ENCODE measurements at places on chromosomes 2 and 18.

- DNase-seq = no peak
Measured at GRCh38 chr2:186639939-186640338, 50.1 kb downstream of the ITGAV start.

DNA sequence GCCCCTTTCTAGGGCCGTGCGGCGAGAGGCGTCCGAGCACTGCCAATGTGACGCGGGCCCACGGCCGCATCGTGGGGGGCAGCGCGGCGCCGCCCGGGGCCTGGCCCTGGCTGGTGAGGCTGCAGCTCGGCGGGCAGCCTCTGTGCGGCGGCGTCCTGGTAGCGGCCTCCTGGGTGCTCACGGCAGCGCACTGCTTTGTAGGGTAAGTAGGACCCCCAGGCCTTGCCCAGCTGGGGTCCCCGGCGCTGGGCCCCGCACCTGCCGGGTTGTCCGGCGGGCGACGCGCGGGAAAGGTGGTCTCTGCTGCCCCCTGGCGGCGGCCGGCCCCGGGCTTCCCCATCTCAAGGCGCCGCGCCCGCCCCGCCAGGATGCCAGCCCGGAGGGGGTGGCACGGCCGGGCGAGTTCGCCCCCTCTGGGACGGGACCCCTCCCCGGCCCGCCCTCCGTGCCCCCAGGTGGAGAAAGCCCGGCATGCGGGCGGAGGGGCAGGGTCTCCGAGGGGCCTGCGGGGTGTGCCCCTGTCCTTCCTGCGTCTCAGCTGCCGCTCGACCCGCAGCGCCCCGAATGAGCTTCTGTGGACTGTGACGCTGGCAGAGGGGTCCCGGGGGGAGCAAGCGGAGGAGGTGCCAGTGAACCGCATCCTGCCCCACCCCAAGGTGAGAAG is 1.9 kb downstream of the PRSS56 start:
- peak; percentile 32 for DNase-seq

DNA sequence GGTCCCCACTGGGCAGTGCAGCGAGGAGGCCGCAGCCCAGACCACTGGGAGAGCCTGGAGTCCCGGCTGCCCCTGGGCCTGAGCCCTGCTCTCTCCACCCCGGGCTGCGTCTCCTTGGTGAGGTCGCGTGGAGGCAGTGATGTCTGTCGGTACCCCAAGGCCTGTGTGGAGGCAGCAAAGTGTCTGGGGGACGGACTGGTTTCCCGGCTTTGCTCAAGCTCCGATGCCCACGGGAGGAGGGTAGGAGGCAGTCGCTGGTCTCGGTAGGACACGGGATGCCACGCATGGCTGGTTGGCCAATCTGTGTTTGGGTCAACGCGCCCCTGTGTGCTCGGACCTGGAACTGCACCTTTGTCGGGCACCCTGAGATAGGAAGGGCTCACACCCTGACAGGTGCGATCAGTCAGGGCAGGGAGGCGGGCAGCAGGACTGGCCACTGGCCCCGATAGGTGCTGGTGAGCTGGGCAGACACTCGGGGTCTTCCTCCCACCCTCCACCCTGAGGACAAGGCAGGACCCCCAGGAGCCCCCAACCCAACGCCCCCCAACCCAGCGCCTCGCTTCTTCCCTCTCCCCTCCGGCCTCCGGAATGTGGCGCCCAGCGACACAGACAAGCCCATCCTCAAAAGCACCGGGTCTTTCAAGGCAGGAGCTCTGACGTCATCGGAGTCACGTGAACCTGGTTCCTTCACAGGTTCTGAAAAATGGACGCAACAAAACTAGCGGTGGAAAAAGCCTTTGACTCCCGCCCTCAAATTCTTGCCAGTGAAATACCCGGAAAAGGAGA is 288.6 kb downstream of the NDUFA10 start:
- DNase-seq = no peak

DNA sequence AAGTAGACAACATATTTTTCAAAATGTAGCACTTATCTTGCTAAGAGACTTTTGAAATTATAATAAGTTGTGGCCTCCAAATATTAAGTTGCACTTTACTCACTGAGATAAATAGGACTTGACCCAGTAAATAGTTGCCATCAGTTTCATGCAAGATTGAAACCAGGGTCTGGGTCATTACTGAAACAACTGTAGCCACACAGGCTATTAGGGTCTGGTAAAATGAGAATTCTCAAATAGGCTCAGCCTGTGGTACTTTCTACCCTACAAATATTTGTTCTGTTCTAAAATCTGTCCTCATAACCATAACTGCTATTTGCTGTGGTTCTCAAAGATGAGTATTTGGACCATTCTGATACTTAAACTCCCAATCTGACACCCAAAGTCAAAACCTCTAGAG is 115.4 kb upstream of the STK17B start:
- no peak for DNase-seq

DNA sequence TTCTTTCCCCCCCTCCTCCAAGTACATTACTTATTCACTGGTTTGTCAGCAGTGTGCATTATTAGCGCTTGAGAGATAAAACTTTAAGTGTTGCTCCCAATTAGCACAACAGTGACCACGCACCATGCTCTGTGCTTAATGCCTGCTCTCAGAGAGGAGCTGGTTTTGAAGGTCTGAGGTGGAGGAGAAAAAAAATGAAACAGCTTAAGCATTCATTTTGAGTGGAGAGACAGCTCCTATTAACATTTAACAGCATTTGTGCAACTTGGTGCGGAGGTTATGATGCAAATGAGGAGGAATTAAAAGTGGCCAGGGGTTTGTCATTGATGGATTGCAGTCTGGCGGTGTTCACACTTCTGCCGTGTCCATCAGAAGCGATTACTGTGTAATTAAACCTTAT is 141.8 kb downstream of the FIGN start:
- no peak for DNase-seq

DNA sequence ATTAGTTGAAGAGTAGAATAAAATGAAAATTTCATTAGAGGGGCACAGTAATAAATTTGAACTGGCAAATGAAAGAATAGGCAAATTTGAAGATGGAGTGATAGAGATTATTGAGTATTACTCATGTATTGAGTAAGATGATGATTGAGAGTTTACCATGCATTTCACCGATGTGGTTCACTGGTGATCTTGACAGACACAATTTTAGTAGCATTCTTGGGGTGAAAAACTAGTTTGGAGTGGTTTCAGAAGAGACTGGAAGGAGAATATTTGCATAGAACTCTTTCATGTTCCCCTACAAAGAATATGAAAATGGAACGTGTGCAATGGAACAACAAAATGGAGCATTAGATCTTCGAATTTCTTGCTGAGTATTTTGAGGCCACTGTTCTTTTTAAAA is 121.4 kb downstream of the ASXL3 start:
- DNase-seq = no peak

DNA sequence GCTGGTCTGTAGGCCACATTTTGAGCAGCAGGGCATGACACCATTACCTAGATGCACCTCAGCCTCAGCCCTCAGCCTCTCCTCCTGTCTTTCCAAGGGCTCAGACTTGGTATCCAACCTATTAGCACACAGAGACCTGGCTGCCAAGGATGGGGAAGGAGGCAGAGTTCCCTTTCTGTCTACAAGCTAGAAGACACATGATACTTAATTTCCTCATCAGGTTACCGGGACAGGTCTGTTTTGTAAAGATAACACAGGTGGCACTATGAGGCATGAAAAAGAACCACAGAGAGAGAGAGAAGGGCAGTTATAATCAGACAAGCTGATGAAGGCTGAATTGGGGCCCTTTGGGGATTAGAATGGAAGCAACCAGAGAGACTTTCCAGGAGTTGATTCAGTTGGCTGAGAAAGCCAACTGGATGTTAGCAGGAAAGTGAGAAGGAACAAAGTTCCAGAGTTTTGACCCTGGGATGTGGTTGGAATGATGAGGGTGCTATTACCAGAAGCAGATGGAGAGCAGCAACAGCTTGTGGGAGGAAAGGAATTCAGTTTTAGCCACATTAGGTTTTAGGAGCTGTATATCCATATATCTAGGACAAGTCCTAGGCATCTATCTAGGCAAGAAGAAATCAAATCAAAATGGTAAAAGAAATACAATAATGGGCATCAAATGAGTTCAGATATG is 46.0 kb upstream of the RMND5A start:
- DNase-seq = no peak

GRCh38 chr18:10759241-10759640 is 233.4 kb downstream of the NAPG start:
- DNase-seq = no peak

- DNase-seq = no peak
Measured at GRCh38 chr2:41992671-41993434, 55.0 kb upstream of the PKDCC start.

GRCh38 chr2:68741238-68741637 is 6.6 kb downstream of the ARHGAP25 start:
- DNase-seq = no peak

GRCh38 chr2:151260573-151261230 is 961 bp downstream of the RBM43 start:
- DNase-seq = no peak

DNA sequence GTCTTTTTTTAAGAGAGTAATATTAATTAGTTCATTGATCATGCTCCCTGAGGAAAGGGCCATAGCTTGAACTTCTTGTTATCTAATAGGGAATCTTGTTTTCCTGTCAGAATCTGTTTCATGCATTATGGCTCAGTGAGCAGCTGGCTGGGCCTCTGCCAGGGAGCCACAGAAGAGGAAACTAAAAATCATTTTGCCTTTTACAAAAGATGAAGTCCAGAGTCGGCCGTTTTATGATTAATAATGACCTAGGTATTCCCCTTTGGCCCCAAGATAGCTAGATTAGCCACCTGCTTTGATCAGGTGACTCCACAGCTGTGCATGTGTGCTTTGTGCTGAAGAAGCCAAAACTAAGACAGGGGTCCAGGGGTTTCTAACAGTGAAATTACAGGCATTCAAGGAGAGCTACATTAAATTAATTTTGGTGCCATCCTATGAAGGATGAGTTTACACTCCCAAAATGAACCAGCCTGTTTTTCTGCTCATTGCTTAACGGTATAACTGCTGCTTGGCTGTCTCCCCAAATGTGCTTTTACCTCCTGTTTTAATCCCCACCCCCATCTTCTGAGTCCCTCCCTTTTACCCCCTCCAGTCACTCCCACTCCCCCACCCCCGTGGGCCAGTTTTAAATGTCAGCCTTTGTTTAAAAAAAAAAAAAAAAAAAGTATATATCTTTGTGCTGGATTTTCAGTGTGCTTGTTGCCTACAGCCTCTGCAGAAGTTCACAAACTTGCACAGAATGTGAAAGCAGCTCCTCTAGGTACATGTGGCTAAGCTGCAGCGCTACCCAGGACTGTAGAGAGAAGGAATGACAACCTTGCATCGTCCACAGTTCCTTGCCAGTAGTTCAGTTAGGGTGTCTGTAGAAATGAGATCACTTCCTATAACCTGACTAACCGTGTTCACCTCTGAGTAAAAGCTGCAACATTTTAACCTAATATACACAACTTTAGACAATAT is 93.1 kb downstream of the CABLES1 start:
- no peak for DNase-seq

DNA sequence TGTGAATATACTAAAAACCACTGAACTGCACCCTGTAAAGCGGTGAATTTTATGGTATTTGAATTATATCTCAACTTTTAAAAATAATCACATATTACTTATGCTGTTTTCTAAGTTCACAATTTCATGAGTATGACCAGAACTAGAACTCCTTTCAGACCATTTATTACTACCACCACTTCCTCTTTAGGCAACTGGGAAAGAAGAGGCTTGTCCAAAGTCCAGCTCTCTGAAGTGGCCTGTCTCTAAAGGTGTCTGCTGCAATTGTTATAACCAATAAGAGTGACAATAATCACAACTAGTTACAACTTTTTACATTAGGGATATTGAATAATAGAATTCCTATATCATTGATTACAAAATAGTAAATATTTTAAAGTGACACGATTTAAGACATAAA is 267.9 kb upstream of the PIK3C3 start:
- DNase-seq = no peak

- DNase-seq = no peak
Measured at GRCh38 chr2:156522864-156523440, 86.8 kb downstream of the GPD2 start.

GRCh38 chr2:131094463-131095281 is 1.4 kb upstream of the FAM168B start:
- DNase-seq = no peak

DNA sequence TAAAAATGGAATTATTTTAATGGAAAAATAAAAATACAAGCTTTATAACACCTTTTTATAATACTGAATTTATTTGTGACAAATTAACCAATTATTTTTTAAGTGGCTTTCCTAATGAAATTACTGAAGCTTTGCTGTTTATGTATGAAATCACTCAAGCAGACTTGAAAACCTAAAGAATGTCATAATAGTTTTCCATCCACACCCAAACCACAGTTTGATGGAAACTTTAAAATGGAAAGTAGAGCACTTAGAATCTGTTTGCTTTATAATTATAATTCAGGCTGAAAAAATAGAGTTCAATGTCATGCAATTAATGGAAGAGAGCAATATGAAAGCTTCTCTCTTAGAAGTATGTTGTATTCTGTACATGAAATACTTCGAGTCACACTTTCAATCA is 31.6 kb upstream of the WDR75 start:
- no peak for DNase-seq

DNA sequence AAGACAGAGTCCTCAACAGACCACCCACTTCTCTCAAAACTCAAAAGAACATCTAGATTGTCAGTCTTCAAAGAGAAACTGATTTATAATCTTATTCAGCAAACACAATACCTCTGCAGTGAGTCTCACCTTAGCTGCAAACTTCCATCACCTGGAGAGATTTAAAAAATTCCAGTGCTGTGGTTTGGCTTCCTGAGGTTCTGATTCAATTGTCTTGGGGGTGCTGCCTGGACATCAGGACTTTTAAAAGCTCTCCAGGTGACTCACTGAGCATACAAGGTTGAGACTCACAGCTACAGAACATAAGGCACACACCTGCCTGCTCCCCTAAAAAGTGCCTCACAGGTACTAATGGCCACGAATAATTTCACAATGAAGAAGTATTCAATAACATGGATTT is 40.3 kb downstream of the RNF152 start:
- no peak for DNase-seq

GRCh38 chr2:230343747-230344146 is 16.8 kb downstream of the SP140L start:
- DNase-seq = no peak

DNA sequence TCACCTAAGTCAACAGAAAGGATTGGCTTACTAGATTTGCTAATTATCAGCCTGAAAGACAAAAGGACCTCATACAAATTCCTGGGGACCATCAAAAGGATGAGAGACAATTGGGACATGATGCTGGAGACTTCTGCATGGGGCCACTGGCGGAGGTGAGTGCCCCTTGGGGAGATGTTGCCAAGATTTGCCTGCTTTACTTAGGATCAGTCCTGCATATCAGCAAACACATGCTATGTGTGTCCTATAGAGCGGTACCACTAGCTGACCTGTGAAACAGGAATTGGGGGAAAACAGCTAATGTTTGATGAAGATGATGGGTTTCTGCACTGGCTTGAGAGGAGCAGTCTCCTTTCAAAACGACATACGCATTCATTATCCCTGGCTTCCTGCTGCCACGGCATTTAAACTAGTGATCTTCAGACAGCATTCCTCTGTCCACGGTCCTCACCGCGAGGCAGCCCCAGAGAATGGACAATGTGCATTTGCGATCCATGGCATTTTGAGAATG is 104.2 kb downstream of the TGIF1 start:
- DNase-seq = no peak

- no peak for DNase-seq
Measured at GRCh38 chr2:119364798-119365197, 1.8 kb downstream of the C2orf76 start.

- no peak for DNase-seq
Measured at GRCh38 chr18:51658436-51658835, 461.0 kb upstream of the MEX3C start.

GRCh38 chr2:204842661-204843485 is 297.6 kb downstream of the PARD3B start:
- no peak for DNase-seq
